Hematopoietic multipotent progenitor cell treated with erythropoietin and hydrocortisone succinate and interleukin-3 and kit ligand, for 6 days (in vitro differentiated cells): ENCODE measurements at places on chromosomes 6 and 20.

GRCh38 chr20:37866051-37866450 is 36.9 kb upstream of the VSTM2L start:
- no peak for DNase-seq

DNA sequence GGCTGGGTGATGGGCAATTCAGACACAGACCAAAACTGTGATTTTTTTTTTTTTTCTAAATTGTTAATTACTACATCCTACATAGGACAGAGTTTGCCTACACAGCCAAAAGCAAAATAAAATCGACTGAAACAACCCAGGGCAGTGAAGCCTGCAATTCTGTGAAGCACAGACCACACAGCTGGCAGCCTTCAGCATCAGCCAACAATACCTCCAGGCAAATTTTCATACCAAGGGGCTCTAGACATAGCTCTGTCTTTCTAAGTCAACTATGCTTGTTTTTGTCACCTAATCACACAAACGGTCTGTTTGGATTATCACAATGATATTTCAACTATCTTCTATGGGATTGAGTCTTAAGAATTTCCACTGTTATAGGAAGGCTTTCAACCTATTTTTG is 17.6 kb downstream of the RMND1 start:
- DNase-seq = no peak

GRCh38 chr6:22699151-22699550 is 129.8 kb downstream of the HDGFL1 start:
- DNase-seq = no peak

GRCh38 chr20:30513050-30513628 is 744.3 kb upstream of the DEFB115 start:
- no peak for DNase-seq

DNA sequence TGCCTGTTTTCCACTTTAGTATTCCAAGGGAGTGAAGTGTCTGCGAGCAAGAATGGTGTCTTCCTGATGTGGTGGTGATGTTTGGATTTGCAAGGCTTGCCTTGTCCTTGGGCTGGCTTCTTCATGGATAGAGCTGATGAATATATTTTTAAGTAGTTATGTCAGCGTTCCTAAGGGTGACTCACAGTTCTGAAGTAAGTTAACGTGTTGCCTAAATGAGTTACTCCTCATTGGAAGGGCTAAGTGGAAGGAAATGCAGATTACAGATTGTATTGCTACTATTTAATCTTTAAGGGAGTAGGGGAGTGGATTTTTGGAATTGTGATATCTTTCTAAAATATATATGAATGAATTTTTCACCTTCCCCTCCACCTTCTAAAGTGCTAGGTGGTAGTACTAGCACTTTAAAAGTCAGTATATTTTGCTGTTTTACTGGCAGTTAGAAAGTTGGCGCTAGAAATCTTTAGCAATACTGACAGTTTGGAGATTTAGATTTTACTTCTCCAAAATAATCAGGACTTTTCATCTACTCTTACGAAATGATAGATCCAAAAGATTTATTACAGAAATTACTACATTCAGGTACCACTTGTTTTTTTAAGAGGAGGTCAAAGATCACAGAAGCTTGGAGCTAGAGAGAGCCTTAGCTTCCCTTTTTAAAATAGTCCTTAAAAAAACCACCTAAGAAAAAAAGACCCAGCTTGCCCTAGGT is 197.4 kb downstream of the JARID2 start:
- DNase-seq = peak; percentile 55

DNA sequence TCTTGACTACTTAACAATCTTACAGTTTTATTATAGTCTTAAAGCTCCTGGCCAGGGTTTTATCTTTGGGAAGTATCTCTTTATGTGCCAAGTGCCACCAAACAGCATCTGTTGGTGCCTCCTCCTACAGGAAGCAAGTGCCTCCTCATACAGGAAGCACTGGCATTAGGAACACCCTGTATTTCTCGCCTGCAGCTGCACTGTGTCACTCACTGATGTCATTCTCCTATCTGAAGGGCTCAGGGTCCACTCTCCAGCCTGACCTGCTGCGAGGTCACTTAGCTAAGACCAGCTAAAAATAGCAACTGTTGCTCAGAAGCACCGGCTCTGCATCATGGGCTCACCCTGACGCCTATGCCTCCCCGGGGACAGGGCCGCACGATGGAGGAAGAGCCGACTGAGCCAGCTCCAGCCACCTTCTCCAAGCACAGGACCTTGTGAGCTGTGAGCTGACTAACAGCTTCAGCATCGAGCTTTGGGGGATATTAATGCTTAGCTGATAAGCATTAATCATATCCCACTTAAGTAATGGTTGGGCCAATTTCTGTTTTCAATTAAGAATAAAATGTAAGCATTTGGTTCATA is 66.3 kb upstream of the CD93 start:
- DNase-seq = no peak

DNA sequence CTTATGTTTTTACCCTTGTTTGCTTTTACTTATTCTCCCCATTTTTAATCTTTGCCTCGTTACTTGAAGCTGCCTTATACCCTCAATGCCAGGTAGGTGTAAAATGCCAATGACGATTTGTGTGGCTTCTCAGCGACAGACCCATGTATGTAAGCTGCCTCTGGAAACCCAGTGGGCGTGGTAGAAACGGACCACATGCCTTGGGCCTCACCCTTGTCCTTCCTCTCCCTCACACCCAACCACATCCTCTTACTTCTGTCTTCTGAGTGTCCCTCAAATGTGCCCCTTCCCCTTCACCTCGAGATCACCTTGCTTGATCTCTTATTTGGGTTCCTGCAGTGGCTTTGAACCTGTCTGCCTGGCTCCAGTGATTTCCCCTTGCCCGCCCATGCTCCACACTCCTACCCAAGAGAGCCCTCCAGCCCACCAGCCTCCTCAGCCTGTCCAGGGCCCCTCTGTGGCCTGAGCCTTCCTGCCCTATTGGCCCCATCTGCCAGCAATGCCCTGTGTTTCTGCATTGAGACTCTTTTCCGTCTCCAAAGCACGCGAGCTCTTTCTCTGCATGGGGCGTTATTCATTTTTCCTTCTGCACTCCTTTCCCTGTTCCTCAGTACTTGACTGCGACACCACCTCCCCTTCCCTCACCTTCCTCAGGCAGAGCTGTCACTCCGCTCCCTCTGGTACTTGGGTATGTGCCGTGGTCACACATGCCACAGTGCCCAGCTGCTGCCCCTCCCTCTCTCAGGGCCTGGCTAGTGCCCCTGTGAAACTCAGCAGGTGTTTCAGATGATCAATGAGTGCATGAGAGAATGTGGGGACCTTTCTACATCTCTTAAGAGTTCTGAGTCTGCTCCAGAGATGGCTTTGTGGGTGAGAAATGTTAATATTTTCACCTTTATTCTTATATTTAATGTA is 115.4 kb downstream of the SLX4IP start:
- DNase-seq = peak; percentile 76

DNA sequence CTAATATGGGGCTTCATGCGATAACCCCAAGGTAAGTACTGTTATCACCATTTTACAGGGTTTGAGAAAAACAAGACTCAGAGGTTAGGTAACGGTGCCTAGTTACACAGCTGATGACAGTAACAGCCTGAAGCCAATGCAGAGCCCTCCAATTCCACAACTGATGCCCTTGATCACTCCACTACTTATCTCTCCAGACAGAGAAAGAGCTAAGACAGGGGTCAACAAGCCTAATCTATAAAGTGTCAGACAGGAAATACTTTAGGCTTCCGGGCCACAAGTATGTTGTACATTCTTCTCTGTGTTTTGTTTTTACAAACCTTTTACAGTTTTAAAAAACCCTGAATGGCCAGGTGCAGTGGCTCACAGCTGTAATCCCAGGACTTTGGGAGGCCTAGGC is 50.9 kb downstream of the MAP7 start:
- peak; percentile 74 for DNase-seq

- DNase-seq = no peak
These were observed 534.3 kb downstream of the COL12A1 start for GRCh38 chr6:74671558-74672025.

GRCh38 chr20:11401988-11402387 is 515.7 kb upstream of the BTBD3 start:
- no peak for DNase-seq

GRCh38 chr6:43856005-43856765 is 86.2 kb downstream of the VEGFA start:
- DNase-seq = peak; percentile 46

DNA sequence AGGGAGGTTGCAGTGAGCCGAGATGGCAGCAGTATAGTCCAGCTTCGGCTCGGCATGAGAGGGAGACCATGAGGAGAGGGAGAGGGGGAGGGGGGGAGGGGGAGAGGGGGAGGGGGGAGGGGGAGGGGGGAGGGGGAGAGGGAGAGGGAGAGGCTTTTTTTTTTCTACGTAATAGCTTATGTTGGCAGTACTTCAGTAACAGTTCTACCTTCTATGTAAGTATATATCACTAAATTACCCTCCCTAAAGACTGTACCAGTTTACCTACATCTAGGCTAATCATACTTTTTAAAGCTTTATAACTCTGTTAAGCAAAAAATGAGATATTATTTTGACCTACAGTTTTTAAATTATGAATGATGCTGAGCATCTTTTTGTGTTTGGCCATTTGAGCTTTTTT is 13.6 kb downstream of the TM9SF4 start:
- DNase-seq = no peak

DNA sequence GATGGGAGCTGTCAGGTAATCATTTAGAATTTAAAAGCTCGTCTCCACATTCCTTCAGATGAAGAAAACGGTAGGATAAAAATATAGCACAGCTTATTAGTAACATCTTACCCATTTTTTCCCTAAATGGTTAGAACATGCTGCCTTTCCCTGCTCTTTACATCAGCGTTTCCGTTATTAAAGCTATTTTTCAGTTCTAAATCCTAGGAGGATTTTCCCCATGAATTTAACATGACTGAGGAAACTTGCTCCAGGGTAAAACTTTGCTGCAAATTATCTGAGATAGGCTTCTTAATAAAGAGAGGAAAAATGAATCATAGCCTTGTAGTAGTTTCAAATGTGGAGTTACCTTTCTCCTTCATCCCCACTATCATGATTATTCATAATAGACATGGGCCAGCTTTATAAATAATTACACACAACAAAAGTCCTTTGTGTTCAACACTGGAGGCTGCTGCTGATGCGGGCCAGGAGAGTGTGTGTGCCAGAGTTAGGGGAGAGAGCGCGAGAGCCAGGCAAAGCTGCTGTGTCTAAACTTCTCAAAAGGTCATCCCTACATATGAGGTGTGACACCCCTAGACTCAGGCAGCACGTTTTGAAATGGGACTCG is 24.4 kb downstream of the MYLIP start:
- no peak for DNase-seq

DNA sequence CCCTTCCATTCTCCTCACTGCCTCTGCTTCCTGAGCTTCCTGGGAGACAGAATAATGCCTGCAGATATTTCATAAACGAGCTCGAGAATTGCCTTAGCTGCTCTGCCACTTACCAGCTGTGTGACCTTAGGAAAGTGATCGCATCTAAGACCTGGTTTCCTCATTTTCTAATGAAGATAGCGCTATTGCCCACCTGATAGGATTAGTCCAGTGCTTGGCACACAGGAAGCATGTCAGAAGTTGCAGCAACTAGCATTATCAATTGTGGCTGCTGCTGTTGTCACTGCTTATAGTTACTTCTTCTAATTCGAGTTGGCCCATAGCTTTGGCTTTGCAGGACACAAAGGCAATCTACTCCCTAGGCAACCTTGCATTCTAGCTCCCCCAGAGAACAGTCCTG is 305.5 kb upstream of the SGK1 start:
- DNase-seq = peak; percentile 18

GRCh38 chr6:70061546-70061945 is 195.2 kb downstream of the COL19A1 start:
- DNase-seq = no peak

GRCh38 chr20:39453890-39454289 is 491.7 kb downstream of the DHX35 start:
- DNase-seq = no peak

DNA sequence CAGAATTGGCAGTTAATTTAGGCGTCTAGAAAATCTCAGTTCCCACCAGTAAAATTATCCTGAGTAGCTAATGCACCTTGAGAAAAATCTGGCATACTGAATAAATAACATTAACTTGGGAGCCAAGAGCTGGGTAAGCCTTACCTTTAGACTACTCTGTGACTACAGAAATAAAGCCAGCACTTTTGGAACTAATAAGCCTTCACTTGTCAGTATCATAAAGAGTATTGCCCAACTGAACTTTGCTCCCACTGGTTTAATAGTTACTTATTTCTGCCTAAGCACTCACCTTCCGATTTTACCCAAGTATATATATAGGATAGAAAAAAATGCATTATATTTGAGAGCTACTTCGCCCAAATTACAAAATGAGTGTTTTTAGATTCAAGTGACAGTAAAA is 10.7 kb downstream of the FAM8A1 start:
- no peak for DNase-seq

DNA sequence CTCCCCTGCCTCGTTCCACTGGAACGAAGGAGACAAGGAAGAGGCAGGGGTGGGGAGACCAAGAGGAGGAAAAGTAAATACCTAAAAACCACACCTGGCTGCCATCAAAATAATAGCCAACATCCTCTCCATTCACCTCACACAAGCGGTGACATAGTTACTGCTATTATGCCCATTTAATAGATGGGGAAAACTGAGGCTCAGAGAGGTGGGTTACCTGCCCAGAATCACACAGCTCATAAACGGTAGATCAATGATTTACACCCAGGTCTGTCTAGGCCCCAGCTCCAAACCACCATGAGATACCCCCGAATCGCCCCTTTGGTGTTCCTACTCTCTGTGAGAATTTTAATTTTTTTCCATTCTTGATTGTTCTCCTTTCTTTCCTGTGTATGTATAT is 253.8 kb downstream of the BMP7 start:
- no peak for DNase-seq

- DNase-seq = no peak
These were observed 42.0 kb downstream of the DOK5 start for GRCh38 chr20:54517241-54517975.

DNA sequence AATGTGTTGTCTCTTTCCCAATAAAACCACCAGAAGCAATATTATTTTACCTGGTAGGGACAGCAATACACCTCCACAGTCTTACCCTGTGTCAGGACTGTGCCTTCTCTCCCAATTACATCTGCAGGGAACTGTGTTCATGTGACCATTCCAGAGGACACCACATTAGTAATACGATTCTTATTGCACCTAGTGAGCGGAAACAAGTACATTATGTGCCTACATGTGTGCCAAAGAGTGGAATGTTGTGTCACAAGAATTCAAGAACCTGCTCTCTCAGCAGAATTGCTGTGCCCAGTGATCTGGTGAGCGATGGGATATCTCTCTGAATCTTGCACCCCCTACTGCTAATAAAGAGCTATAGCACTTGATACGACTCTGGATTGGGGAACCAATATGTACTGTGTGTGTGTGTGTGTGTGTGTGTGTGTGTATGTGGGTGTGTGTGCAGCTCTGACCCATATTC is 57.4 kb upstream of the FOXC1 start:
- DNase-seq = peak; percentile 53

DNA sequence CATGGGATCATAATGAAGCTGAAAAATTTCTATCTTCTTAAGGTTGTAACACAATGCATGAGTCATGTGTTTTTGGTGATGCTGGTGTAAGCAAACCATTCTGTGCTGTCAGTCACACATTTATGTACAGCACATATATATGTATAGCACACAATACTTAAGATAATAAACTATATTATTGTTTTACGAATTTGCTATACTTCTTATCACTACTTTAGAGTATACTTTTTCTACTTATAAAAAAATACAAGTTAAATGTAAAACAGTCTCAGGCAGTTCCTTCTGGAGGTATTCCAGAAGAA is 920.1 kb upstream of the FLRT3 start:
- no peak for DNase-seq
